ENCODE measurements at places on chromosomes 6 and 20.

DNA sequence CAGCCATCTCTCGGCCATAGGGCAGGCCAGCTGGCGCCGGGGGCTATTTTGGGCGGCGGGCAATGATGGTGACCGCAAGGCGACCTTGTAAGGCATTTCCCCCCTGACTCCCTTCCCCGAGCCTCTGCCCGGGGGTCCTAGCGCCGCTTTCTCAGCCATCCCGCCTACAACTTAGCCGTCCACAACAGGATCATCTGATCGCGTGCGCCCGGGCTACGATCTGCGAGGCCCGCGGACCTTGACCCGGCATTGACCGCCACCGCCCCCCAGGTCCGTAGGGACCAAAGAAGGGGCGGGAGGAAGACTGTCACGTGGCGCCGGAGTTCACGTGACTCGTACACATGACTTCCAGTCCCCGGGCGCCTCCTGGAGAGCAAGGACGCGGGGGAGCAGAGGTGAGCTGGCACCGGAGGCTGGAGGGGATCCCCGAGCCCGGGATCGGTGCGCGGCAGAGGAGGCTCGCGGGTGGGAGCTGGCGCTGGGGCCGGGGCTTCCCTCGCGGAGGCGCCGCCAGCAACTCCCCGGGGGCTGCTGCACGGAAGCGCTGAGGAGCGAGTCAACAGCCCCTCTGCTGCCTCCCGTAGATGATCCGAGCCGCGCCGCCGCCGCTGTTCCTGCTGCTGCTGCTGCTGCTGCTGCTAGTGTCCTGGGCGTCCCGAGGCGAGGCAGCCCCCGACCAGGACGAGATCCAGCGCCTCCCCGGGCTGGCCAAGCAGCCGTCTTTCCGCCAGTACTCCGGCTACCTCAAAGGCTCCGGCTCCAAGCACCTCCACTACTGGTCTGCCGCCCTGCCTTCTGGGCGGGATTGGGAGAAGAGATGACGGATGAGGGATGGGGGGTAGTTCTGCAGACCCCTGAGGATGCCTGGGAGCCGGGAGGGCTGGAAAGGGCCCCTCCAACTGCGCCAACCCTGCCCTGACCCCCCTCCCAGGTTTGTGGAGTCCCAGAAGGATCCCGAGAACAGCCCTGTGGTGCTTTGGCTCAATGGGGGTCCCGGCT lies at the start of the genes CTSA and NEURL2:
TSS of gene CTSA (plus strand) at position 351 of the 999 bp plus-strand sequence. CDS start at position 585, 234 bp downstream.
TSS of gene NEURL2 (minus strand) at position 224 of the 999 bp plus-strand sequence. CDS start at position 7, 217 bp downstream.
- peak; percentile 27 for DNase-seq

DNA sequence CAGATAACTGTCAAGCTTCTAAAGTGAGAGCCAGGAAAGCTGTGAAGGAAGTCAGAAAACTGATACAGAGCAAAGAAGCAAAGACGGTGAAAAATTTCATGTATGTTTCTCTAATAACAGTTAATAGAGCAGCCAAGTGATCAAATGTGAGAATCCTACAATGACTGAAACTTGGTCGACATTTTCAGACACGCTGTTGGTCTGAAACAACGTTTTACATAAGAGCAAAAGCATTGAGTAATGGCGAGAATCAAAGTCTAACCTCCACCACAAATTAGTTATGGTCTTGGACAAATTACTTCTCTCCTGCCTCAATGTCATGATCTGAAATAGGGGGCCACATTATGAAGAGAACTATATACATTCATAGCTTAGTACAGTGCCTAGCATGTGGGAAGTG lies 3.3 kb downstream of the MKKS start:
- no peak for DNase-seq

GRCh38 chr6:143176090-143177021 lies 115.7 kb downstream of the AIG1 start:
- no peak for DNase-seq

DNA sequence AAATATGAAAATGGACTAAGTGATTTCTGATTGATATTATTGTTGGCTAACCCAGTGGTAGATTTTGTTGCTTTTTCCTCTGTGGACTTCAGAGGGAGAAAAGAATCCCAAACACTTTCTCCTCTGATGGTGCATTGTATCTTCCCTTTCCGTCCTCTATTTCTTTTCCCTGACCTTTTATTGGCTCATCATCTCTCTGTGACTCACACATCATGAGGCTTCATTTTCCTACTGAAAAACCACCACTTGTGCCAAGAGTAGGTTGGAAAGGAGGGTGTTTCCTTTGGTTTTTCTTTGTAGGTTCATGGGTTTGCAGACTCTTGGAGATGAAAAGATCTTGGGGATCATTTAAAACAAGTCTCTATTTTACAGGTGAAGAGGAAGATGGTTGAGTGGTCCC lies 311.7 kb upstream of the JAG1 start:
- DNase-seq = no peak

DNA sequence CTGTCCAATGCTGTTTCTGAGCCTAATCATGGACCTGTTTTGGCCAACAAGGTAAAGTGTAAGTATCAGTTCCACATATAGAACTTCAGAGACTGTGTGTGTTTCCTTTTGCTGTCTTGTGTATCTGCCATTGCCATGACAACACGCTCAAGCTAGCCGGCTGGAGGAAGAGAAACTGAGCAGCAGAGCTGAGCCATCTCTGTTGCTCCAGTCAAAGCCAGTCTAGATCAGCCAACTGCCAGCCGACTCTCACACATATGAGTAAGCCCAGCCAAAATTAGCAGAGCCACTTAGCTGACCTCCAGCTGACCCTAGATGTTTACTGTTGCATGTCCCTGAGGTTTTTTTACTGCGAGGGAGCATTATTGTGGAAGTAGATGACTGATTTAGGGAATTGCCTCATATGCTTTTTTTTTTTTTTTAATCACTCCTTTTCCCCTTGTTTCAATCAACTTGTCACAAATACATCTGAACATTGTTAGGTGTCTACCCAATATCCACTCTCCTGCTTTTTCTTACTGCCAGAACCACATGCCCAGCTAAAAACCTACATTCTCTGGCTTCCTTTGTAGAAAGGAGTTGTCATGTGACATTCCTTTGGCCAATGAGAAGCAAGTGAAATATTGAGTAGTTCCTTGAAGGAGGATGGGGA lies 304.3 kb upstream of the SUPT3H start:
- DNase-seq = no peak

- no peak for DNase-seq
These were observed 3.9 kb downstream of the ATXN1 start for GRCh38 chr6:16757332-16757731.

- no peak for DNase-seq
These were observed 648.3 kb downstream of the EPM2A start for GRCh38 chr6:145087034-145087433.

DNA sequence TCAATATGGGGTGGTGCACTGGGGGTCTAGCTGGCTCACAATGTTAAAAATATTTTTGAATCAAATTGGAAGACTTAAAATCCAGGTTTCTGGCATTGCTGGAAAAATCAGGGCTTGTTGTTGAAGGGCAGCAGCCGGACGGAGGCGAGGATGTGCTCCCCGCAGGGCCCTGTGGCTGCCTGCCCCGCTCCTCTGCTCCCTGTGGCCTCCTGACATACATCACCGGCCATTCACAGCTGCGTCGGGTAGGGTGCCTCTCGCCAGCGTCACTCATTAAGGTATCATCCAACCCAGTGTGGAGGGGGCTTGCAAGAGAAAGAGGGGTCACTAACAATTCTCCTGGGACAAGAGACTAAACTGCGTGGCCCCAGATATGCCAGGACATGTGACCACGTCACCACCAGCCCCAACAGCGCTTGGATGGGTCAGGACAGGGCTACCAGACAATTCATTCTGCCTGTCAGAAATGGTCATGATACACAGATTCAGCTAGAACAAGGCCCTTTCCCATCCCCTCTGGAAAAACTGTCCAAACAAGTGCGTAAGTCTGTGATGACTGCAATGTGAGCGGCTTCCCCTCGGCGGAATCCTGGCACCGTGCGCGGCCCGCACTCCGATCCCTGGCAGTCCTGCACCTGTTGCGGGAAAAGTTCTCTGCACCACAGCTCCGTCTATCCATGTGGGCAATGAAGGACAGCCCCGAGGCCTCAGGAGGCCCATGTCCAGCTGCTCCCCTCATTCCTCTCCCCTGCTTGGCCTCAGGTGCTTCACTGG lies 12.0 kb downstream of the GATA5 start:
- no peak for DNase-seq

DNA sequence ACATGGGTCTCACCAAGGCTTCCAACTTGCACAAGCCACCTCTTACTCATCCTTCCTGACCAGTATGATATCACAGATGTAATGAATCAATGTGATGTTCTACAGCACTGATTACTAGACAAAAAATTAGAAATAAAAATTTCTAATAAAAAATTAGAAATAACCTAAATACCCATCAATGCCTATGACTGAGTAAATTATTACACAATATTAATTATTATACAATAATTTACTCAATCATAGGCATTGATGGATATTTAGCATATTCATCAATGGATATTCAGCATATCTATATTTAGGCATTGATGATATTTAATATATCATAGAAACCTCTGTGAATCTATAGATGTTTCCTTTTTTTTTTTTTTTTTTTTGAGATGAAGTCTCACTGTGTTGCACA lies 43.2 kb upstream of the MBOAT1 start:
- DNase-seq = no peak

DNA sequence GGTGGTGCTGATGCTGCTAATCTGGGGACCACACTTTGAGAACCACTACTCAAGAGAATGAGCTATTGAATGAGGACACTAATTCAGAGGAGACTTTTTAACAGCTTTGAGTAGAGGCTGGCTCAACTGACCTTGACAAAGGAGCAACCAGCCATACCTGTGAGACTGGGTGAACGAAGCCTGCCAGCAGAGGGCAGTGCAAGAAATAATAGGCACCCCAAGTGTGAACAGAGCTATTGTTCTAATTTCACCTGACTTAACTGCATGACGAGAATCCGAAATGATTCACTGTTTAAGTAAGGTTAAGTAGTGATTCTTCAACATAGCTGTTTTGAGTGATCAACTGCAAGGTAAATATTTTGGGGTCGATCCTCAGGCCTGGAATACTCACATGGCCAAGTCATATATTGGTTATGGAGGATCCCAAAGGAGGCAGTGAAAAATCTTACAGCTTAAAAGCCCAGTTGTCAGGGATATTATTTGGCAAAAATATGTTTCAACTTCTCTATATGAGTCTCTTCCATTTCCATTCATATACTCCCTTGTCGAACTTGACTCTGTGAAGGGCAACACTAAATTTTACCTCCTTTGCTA lies 550.5 kb upstream of the MARCKS start:
- DNase-seq = no peak

- DNase-seq = no peak
These were observed 628.3 kb downstream of the MMUT start for GRCh38 chr6:48834706-48835105.

GRCh38 chr6:154471609-154472362 lies 38.7 kb downstream of the CNKSR3 start:
- DNase-seq = peak; percentile 67

DNA sequence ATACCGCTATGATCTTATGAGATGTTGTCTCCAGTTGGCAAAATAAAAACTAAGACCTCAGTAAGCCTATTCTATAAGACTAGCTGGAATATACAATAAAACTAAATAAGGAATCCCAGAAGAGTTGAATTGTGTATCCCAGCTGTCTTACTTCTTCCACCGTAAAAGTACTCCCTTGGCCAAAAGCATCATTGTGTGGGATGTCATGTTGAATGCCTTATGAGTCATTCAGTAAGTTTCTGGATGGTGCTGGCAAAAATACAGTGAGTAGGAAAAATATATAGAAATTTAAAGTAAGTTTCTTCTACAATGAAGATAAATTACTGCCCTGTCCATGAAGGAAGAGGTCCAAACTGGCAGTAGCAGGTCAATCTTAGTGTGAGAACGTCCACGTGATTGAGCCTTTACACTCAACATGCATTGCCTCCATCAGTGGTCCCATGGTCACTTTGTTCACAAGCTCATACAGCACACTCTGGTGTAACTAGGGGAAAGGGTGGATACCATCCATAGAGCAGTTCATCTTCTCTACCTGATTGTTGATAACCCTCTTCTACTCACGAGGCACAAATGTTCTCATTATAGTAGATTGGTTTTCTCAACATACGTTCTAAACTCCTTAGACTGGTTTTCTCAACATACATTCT lies 13.7 kb upstream of the ZNF318 start:
- no peak for DNase-seq

DNA sequence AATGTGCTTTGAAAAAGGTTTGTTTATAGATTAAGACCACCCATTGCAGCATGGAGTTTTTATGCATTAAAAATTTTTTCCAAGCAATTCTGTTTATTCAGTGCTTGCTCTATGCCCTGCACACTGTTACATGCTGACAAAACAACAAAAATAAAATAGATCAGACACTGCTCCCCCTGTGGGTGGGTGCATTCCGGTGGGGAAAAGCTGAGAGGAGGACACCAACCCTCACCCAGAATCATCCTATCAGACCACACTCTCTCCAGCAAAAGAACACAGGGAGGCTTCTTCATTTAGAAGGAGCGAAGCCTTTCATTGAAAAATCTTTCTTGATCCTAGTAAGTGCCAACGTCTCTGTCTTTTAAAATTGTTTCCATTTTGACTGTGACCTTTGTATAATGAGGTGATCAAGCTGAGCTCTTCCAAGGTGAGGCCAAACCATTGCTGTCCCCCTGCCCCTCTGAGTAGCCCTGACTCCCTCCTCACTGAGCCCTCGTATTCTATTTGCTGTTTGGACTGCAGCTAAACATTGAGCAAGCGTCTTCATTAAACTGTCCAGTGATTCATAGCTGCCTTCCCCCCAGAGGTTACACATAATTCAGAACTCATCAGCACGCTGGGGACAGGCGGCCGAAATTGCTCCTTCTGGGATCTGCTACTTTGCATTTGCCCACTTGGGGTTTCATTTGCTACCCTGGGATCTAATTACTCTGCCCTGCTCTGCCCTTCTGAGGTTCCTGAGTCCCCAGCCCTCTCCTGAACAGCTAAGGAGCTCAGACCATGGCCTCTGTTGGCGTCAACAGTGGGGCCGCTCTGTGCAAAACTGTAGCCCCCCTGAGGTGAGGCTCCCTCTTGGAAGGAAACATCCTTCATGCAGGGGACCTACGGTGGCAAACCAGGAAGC lies 102.4 kb downstream of the F13A1 start:
- DNase-seq = no peak

DNA sequence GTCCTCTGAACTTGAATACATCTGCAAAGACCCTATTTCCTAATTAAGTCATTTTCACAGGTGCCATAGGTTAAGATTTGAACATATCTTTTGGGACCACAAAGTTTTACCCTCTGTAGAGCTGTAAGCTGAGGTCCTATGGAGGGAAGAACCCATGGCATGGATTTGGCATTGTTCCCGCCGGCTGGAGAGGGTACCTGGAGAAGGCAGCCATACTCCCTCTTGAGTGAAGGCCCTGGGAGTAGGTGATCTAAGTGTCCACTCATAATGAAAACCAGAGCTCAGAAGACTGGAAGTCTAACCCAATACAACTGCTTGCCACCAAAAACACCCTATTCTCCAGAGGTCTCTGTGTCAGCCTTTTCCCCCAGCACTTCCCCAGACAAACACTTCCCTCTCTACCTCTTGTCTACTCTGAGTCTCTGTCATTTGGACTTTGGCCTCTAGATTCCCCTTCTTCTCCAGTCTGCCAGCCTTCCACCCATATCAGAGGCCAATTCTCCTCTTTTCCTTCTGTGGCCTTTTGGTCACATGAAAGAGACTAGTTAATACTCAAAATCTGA lies 363.9 kb downstream of the MAFB start:
- no peak for DNase-seq

- peak; percentile 21 for DNase-seq
These were observed at the start of gene BTBD3 for GRCh38 chr20:11917663-11918062. Gene BTBD3 (plus strand): TSS chr20:11917893. CDS start chr20:11918276, 383 bp downstream.

- no peak for DNase-seq
These were observed 10.4 kb upstream of the FOXP4 start for GRCh38 chr6:41535766-41536165.
